ENCODE measurements at places on chromosomes 7 and 10.

DNA sequence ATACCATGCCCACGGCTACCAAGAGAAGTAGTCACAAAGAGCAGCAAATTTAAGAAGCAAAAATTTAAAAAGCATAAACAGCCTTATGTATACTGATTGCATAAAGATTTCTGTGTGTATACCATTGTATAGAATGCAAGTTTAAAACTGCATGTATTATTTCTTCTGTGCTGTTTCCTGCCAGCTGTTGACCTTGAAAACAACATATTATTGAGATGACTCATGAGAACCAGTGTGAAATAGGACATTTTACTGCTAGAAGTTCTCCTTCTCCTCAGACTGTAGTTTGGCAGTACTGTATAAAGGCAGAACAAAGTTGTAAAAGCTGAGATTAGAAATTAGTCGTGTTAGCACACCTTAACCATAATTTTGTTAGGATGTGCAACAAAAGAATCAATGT, 42.3 kb upstream of the SGCE start:
- no peak for DNase-seq

- no peak for DNase-seq
Observed at GRCh38 chr10:133210398-133211140, 19.4 kb upstream of the UTF1 start.

- DNase-seq, result no peak
Observed at GRCh38 chr10:31390804-31391203, 71.8 kb downstream of the ZEB1 start.

DNA sequence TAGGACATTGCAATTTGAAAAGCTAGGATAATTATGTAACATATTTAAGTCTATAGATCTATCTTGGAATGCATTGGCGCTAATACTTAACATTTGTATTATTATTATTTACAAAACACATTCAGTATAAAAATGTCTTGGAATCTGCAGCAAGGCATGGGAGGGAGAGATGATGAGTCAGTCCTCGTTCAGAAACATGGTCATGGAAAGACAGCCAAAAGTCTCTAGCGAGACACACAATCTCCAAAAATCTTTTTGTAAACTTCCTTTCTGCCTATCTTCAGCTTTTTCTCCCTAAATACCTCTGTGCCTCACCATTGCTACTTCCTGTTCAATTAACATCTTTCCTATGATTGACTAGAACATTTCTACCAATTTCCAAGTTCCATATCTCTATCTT, 188.4 kb upstream of the CACNA2D1 start:
- DNase-seq, result no peak

DNA sequence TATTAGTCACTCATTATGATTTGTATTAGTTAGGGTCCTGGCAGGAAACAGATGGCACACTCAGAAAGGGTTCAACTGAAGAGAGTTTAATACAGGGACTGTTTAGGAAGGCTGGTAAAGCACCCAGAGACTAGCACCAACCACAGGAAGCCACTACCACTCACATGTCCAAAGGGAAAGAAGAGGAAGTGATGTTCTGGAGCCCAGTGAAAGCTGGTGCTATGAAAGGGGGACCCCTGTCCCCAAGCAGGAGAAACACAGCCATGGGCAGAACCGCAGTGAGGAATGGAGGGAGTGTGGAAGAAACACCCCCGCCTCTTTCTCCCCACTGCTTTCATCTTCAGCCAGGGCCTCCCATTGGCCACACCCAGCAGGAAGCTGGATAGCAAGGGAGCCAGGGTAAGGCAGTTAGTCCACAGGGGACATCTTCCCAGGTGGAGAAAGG, 3.2 kb upstream of the VSIR start:
- no peak for DNase-seq

DNA sequence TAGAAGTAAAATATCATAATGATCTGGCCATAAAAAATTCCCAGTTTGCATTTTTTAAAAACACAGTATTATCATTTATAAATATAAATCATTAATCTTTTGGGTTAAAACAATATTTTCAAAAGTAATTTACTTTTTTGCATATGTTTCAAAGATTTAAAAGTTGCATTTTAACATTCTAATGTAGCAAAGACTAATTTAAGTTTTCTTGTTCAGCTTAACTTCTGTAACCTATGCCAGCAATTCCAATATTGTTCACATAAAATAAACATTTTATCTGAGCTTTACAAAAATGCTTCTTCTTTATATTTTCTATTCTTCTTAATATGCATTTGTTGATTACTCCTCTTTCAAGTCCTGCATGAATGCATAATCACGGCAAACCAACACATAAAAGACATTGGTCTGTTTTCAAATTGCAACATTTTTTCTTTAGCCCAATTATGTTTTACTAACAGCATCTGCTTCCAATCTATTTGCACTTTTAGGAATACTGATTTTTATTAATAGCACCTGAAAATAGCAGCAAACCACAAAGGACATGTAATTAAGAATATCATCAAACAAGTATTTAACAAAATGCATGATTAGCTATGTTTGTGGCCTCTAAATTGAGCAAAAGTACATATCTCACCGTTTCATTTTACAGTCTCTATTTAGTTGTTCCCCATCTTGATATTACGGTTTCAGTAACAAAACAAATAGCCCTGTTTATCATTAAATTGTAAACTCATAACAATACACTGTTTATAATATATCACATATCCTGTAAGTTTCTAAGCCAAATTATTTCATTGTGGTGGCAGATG, 286.9 kb upstream of the NFE2L3 start:
- DNase-seq, result no peak

DNA sequence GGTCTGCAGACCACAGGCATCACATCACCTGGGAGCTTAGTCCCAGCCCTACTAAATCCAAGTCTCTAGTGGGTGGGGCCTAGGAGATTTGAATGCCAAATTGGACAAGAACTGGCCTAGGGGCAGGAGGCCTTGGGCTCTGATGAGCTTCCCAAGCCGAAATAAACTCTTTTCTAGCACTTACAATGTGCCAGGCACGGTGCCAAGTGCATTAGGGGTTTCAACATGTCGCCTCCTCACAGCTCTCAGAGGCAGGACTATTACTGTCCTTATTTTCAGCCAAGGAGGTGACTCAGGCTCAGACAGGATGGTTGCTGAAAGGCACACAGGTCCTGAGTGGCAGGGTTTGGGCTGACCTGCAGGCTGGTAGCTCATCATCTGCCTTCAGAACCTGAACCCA, 9.2 kb upstream of the CPA1 start:
- no peak for DNase-seq

DNA sequence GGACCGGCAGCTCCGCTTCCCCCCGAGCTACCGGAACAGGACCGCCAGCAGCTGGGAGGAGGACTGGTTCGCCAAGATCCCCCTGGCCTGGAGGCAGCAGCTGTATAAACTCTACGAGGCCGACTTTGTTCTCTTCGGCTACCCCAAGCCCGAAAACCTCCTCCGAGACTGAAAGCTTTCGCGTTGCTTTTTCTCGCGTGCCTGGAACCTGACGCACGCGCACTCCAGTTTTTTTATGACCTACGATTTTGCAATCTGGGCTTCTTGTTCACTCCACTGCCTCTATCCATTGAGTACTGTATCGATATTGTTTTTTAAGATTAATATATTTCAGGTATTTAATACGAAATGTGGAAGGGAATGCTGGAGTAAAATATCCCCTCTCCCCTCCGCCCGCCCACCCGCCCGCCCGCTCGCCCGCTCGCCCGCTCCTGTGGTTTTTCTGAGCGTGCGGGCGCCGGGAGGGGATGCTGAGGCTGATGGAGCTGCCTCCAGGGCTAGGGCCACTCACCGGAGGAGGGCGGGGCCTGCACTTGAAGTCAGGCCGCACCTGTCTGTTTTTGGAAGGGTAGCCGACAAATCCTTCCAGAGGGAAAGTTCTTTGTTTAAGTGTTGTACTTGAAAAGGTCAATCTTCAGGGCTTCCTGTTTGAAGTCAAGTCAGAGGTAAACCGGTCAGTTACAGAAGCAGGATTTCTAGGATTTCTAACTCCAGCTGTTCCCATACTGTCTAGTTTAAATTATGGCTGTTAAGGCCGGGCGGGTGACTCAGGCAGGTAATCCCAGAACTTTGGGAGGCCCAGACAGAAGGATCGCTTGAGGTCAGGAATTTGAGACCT, 30.5 kb downstream of the CHST12 start:
- DNase-seq, result no peak

GRCh38 chr7:11217848-11218565, 244.3 kb downstream of the PHF14 start:
- no peak for DNase-seq

GRCh38 chr10:32790483-32790882, 167.5 kb downstream of the ITGB1 start:
- no peak for DNase-seq

- DNase-seq, result no peak
Observed at GRCh38 chr10:14244801-14245211, 85.9 kb downstream of the FRMD4A start.

DNA sequence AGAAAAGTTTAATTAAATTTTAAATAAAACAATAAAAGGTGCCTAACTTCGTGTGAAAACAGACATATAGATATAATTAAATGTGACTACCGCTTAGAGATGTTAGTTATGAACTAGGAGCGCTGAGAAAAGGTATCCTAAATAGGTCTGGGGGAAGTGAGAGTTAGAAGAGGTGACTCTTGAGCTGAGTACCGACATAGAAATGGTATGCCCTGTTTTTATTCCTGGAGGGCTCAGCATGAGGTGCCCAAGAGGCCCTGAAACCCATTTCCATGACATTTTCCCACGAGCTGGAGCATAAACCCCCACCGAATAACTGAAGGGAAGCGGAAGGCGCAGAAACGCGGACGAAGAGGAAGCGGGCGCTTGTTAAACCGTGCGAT, 433 bp upstream of the STARD3NL start:
- no peak for DNase-seq

- no peak for DNase-seq
Observed at GRCh38 chr7:143906895-143907294, 4.9 kb upstream of the TCAF1 start.

DNA sequence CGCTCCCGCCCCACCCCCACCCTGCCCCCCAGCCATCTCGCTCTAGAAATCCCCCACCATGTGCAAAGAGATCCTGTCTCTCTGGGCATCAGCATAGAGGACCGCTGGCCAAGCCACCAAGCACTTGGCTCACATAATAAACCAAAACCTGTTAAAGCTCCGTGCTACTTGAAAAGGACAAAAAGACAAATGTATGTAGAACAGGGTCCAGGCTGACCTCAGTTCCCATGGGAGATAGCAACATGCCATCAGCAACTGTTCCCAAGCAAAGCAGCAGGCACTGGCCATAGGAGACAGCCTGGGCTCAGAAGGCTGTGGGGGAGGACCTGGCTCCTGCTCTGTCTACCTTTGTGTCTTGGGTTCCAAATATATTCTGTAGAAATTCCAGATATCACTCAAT, 38.4 kb upstream of the GDF10 start:
- DNase-seq, result no peak

GRCh38 chr10:5470062-5470751, 29.2 kb downstream of the CALML5 start:
- no peak for DNase-seq

GRCh38 chr7:151392426-151392825, 17.4 kb downstream of the WDR86 start:
- DNase-seq, result no peak

DNA sequence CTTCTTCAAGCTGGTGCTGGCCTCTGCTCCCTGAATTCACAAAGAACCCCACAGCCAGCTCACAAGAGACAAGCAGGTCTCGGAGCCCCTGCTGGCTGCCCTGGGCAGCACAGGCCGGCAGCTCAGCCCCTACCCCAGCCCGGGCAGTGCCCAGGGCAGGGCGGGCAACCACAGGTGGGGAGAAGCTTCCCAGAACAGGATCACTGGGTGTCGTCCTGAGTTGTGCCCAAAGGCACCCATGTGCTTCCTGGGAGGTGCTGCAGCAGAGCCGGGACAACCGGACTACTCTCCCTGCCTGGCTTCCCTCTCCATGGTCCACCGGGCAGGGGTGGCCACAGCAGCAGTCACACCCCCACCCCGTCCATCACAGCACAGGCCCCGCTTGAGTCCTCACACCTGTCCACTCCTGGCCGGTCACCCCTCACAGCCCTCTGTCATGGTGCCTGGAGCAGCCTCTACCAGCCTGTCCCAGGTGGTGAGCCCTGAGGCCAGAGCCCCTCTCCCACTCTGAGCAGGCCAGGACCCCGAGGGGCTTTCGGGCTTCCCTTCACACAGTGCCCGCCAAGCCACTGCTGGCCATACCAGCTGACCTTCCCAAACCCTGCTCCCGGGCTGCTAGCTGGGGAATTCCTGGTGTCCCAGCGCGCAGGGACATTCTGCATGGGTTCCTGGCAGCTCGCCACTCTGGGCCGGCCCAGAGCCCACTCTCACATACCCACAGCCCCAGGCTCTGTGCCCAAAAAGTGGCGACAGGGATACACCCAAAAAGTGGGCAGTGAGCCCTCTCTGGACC, 3.1 kb downstream of the RASGEF1A start:
- no peak for DNase-seq

- DNase-seq, result no peak
Observed at GRCh38 chr10:78960316-78960800, 108.4 kb upstream of the ZMIZ1 start.

DNA sequence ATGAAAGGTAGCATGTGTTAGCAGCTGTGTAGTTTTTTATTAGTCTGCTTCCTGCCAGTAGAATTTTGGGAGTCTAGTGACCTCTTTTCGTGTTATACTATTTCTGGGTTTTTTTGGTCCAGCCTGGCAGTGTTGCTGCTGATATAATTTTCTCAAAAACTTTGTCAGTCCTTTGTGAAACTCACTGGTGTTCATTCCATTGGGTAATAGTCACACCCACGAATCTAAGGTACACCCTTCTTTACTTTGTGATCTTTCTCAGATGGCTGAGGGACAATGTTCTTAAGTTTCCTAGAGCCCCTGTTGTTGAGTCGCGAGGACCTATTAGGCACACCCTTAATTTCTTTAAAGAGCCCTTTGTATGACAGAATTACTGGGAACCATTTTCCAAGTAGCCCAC, 52.3 kb downstream of the TPST1 start:
- DNase-seq, result no peak

- DNase-seq, result no peak
Observed at GRCh38 chr7:107210400-107210799, 41.6 kb downstream of the HBP1 start.

GRCh38 chr10:79947083-79947415, 1.9 kb downstream of the SFTPD start:
- DNase-seq, result no peak

DNA sequence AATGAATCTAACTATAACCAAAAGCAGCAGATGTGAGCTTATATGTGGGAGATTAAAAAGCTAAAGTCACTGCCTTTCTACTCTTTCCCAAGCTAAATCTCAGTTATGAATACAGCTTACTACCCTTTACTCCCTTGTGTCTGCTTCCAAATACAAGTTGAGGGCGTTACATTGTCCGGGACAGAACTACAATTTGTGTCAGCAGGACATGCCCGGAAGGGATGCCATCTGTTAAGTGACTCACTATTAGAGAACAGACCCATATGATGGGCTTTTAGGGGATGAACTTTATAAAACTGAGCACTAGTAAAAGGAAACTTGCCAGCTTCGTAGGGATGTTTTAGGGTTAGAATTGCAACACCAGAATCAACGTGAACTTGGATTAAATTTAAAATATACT, 299.7 kb upstream of the CSTF2T start:
- no peak for DNase-seq

DNA sequence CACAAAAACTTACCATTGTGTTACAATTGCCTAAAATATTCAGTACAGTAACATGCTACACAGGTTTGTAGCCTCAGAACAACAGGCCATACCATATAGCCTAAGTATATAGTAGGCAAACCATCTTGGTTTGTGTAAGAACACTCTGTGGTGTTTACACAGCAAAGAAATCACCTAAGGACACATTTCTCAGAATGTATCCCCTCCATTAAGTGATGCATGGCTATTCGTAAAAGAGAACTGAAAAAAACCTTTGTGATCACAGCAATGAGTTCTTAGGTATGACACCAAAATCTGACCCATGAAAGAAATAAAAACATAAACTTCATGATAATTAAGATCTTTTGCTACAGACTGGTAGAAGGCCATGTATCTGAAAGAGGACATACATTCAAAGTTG, 121.5 kb downstream of the JMJD1C start:
- no peak for DNase-seq

Measured in activated CD4-positive, CD25-positive, alpha-beta regulatory T cell treated with anti-CD3 and anti-CD28 coated beads, Interleukin-2, amount 50 U/mL, for 72 hours (primary cell).